ENCODE measurements at places on chromosomes 11 and 22. TPM values are rescaled to one million over a fixed set of nuclear protein-coding genes. Genes with fewer than 3 reads are reported as not detected.

The MPZL2 gene
- total RNA-seq: 119 TPM

DNA sequence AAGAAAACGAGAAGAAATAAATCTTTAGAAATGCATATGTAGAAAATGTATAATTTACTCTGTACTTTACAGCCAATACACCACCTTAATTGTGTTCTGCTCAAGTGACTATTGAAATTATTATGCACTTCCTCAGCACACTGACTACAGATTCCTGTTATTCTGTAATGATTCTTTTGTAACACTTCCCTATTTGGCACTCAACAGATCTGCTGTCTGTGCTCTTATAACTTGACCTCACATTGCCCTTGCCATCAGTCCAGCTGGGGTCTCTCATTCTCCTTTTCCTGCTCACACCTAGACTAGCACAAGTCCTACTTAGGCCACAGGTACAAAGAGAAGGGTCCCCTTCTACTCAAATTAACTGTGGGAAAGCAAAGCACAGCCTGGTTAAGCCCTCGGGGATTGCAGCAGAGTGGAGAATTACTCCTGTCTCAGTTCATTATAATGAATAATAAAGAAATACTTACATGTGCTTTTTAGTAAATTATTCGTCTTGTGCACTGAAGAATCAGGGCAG lies 860.4 kb downstream of the OPCML start:
- DNase-seq: no peak

The ZBTB16 gene
- 221 TPM for total RNA-seq

The GGT5 gene
- 66.5 TPM for total RNA-seq

The MYOD1 gene
- total RNA-seq: not detected

DNA sequence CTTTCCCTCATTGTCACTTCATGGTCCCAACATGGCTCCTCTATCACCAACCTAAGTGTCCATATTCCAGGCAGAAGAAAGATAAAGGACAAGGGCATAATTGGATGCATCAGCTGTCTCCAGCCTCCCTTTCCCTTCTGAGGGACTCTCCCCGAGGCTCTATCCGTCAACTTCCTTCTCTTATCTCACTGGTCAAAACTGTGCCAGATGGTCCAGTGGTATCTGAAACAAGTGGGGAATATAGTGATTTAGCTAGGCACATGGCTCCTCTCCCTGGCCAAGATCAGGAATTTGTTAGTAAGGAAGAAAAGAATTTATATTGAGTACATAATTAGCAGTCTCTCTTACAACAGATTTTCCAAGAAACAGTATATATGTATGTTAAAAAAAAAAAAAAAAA lies 12.6 kb upstream of the SPON1 start:
- no peak for DNase-seq

DNA sequence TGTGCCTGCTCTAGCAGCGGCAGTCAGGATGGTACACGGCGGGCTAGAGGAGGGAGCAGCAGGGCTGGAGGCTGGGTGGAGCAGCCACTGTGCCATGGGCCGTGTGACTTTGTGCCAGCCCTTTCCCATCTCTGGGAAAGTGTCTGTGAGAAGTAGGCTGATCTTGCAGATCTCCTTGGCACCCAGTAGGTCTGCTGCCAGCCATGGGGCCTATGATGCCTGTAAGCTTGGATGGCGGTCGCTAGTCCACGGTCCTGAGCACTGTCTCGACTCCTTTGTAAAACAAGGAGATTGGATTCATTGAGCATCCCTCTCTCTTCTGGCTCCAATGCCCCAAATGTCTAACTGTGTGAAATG lies 22.6 kb downstream of the AMPD3 start:
- DNase-seq: no peak

DNA sequence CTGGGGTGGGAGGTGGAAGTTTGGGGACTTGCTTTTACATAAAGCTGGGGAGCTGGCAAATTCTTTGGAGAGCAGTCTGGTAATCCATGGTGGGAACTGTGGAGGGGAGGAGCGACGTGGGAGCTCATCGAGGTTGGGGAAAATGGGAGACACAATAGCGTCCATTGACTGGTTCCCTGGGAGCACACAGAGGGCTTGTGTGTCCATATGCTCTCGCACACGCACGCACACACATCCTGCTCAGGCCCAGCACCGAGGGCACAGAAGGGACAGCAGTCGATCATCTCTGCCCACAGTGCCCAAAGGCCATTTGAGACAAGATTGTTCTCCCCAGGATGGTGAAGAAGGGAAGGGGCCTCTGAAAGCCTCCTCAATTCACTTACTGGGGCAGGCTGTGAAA lies 53.7 kb downstream of the FBXO7 start:
- no peak for DNase-seq

The THY1 gene
- 7.8 TPM for total RNA-seq

DNA sequence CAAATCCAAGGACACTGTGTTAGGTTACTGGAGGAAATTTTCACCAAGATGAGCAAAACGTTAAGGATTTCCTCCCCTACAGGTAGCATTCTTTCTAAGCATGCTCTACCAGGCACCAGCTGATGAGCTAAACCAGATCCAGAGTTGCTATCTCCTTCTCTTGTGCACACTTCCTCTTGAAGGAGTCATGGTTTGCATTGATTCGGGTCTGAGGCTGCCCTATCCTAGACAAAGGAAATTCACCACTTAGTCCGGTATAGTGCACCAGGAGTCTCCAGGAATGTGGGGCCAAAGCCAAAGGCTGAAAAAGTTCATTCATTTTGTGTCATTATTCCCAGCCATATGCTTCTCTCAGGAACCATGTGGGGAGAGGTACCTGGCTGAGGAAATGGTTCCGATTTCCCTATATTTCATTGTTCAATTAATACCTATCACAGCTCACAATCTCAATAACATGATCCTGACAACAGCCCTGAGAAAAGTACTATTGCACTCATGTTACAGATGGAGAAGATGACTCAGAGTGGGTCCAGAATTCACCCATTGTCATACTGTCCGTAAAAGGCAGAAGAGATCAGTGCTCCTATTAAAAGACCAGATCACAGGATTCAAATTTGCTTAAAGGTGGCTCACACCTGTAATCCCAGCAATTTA lies 39.1 kb downstream of the SLC35F2 start:
- no peak for DNase-seq

The CHST1 gene
- 4.9 TPM for total RNA-seq

DNA sequence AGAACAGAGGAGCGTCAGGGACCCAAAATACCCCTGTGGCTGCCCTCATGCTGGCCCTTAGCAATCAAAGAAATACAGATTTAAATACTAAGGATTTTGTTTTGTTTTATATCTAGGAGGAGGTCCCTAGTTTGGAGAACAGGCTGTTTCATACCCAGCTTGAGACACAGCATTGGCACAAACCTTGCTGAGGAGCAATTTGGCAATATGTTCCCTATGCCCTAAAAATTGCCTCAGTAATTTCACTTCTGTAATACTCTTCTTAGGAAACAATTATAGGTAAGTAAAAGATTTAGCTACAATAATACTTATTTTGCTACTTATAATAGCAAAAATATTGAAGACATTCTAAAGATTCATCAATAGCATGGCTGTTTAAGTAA lies 37.0 kb downstream of the TSKU start:
- no peak for DNase-seq

The RAG2 gene
- not detected for total RNA-seq

The PACSIN3 gene
- 36.9 TPM for total RNA-seq

GRCh38 chr11:104291646-104292045 lies 127.7 kb upstream of the PDGFD start:
- DNase-seq: no peak

The SAA4 gene
- total RNA-seq: not detected

DNA sequence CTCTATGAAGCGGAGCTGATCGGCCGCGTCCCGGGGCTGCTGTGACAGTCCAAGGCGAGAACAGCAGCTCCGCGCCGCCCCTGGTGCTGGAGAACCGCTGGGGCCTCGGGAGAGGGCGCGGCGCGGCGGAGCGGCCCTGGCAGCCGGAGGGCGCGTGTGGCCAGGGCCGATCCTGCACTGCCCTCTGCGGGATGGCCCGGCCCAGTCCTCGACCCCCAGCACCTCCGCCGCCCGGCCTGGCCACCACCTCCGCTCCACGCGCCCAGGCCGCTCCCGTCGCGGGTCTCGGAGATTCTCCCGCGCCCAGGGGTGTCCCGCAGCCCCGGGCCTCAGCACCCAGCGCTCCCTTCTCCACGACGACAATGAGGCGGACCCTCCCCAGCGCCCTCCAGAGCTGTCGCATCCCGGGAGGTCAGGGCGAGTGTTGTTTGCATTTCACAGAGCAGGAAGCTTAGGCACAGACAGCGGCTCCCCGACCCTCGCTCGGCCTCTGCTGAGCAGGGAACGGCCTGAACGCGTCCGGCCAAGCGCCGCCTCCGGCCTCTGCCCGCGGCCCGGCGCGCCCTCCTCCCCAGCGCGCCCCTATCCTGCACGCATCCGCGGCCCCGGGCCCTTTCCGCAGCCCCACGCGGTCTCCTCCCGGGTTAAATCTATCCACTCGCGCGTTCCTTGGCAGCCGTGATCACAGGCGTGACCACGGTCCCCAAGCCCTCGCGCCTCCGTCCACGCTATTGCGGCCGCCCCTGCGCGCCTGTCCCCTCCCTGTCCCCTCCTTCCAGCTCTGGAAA lies 109.7 kb downstream of the WNT7B start:
- peak; percentile 70 for DNase-seq

DNA sequence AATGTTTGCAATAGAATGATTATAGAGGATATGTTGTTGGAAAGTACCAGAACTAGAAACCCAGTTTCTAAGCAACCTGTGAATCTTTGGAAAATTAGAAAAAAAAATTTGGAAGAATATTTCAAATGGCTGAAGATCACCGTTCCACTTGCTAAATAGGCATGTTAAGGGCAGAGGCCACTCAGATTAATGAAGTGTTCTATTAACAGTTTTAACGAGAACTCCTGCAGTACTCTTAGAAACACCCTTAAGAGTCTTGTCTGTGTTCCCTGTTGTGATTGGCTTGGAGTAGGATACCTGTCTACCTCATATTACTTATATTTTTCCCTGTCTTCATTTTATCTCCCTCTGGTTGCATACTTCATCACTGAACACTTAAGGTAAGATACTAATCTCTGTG lies 4.6 kb downstream of the C11orf54 start:
- DNase-seq: no peak

The YIF1A gene
- total RNA-seq: 66.9 TPM

The OR52A1 gene
- total RNA-seq: not detected

GRCh38 chr11:97548280-97548679 lies 1158.5 kb downstream of the JRKL start:
- DNase-seq: no peak

DNA sequence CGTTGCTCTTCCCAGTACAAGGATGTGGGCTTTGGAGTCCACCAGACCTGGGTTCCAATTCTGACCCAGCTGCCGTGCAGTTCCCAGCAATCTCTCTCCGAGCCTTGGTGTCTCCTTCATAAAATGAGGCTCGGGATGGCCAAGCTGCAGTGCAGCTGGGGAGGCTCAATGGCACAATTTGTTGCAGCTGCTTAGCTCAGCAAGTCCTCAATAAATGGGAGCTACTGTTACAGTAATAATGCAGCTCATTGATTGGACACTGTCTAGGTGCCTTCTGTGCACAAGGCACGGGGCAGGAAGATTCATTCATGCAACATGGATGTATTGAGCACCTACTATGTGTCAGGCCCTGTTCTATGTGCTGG lies 37.1 kb downstream of the SHISAL1 start:
- no peak for DNase-seq

The USH1C gene
- not detected for total RNA-seq

The FAM227A gene
- 0.98 TPM for total RNA-seq

DNA sequence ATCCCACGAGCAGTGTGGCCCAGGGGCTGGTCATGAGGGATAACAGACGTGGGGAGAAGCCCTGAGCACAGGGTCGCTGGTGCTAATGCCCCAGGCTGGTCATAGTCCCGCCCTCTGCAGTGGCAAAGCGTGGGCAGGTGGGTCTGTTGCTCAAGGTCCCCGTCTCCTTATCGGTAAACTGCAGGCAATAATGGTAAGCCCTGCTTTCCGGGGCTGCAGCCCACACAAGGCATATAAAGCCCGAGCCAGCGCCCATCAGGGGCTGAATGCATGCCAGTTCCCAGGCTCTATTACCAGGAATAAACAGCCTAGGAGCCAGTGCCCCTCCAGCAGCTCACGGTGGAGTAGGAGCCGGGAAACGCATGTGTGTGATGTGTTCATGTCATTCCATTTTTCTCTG lies 261.0 kb downstream of the BRD1 start:
- DNase-seq: no peak
